GM04504 (cell line): ENCODE measurements at places on chromosomes 1 and 21.

DNA sequence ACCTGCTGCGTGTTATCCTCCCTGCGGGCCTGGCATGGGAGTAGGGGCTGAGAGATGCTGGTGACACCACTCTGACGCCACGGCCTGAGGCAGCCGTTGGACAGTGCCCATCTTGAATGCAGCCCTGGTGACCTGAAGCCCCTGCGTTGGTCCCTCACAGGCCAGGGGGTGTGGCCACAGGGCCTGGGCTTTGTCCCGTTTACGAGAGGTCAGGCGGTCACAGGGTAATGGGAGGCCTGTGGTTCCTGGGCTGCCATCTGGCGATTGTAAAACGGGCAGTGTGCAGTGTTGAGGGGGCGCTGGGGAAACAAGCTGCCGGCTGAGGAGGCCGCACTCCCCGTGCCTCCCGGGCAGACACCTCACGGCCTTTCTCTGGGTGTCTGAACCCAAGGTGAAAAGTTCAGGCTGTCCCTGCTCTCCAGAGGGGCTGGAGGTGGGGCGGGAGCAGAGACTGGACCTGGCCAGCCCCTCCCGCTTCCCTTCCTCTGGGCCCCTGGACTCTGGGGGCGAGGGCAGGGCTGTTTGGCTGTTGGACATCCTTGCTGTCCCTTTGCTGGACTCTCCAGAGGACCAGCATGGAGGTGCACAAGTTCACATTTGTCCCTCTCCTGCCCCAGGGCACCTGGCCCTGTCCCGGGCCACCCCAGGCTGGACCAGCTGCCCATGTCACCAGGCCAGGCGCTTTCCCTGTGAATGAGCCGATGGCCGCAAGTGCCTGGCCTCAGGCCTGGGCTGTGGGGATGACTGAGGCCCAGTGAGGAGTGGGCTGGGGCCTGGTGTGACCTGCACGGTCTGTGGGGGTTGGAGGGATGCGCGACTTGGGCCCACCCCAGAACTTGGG lies 42.4 kb downstream of the SKI start:
- no peak for DNase-seq

DNA sequence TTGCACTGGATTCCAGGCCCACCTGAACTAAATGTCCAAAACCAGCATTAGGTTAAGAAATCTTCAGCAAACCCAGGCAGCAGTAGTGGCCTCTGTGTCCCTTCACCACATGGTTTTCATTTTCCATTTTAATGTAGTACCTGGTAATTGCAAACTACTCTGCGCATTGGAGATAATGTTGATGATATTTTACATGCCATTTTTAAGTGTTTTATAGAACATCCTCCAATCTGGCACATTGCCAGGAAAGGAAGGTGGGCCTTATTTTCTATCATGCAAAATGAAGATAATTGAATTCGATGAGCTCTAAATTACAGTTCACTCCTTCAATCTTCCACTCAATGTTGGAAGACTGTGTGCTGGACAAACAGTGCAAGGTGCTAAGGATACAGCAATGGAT lies 89.5 kb downstream of the ZC3H11B start:
- DNase-seq, result no peak

GRCh38 chr1:176989023-176989422 lies 175.5 kb downstream of the ASTN1 start:
- no peak for DNase-seq

- DNase-seq, result no peak
These were observed 24.7 kb downstream of the VPS45 start for GRCh38 chr1:150092180-150092791.

- DNase-seq, result peak; percentile 4
These were observed 53.3 kb downstream of the TAS1R2 start for GRCh38 chr1:18805925-18806849.

- DNase-seq, result no peak
These were observed 1.8 kb upstream of the CDA start for GRCh38 chr1:20586953-20587660.

- no peak for DNase-seq
These were observed 43.4 kb downstream of the ROR1 start for GRCh38 chr1:63817152-63817667.

DNA sequence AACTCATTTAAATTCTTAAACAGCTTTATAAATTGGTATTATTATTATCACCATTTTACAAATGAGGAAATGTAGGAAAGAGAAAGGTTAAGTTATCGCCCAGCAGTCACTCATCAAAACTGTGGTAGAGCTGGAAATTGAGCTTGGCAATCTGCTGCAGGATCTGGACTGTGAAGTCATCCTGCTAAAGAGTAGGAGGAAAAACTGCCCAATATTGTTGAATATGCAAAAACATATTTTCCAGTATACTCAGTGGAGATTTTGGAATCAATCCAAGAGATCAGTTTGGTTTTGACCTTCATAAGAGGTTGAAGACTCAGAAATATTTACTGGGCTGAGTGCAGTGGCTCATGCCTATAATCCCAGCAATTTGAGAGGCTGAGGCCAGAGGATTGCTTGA lies 16.9 kb upstream of the RC3H1 start:
- DNase-seq, result no peak

DNA sequence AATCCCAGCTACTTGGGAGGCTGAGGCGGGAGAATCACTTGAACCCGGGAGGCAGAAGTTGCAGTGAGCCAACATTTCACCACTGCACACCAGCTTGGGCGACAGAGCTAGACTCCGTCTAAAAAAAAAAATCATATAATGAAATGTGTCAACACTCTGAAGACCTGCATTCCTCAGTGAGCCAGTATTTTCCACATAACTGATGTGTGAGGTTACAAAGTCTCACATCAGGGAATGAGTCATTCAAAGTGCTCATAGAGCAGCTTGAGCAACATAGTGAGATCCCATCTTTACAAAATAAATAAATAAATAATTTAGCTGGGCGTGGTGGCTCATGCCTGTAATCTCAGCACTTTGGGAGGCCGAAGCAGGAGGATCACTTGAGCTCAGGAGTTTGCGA lies 65.5 kb downstream of the CASZ1 start:
- peak; percentile 63 for DNase-seq

- no peak for DNase-seq
These were observed at the start of gene KRTAP6-2 for GRCh38 chr21:30598802-30599201. KRTAP6-2 (minus strand) TSS chr21:30598902; CDS start chr21:30598874, 28 bp downstream.

DNA sequence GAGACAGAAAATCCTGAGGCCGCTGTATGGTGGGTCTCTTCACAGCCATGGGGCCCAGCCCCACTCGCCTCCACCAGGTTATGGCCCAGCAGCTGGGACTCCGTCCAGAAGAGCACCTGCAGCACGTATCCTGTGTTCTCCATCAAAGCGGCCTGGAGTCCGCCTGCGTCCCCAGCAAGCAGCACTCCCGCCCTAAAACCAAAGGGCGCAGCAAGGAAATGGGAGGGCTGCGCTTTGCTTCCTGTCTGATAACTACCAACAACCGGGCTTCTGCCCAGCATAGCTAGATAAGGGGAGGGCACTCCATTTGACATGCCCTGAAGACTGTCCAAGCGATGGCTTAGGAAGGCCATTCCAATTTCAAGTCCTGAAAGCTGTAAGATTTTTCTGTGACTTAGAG lies 119.9 kb downstream of the KCNJ15 start:
- no peak for DNase-seq

GRCh38 chr1:67801903-67802302 lies 31.4 kb downstream of the GNG12 start:
- DNase-seq, result no peak
